ENCODE measurements at places on chromosomes 11 and 22.

- DNase-seq: no peak
Observed at GRCh38 chr11:20197881-20198280, 37.6 kb upstream of the DBX1 start.

DNA sequence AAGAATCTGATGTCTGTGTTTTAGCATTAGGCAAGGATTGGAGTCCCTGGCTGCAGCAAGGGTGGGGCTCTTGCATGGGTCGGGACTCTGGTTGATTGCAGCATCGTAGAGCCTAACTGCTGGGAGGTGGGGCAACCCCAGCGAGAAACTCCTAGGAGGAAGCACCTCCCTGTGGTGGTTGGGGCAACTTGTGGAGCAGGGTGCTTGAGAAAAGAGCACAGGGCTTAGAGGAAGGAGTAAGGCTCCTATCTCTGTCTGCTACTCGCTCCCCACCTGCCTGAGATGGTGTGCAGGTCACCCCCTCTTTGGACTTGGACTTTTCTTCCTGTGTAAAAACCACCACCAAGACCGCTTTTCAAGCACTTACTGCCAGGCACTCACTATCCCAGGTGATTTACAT lies 15.6 kb downstream of the SREBF2 start:
- no peak for DNase-seq

DNA sequence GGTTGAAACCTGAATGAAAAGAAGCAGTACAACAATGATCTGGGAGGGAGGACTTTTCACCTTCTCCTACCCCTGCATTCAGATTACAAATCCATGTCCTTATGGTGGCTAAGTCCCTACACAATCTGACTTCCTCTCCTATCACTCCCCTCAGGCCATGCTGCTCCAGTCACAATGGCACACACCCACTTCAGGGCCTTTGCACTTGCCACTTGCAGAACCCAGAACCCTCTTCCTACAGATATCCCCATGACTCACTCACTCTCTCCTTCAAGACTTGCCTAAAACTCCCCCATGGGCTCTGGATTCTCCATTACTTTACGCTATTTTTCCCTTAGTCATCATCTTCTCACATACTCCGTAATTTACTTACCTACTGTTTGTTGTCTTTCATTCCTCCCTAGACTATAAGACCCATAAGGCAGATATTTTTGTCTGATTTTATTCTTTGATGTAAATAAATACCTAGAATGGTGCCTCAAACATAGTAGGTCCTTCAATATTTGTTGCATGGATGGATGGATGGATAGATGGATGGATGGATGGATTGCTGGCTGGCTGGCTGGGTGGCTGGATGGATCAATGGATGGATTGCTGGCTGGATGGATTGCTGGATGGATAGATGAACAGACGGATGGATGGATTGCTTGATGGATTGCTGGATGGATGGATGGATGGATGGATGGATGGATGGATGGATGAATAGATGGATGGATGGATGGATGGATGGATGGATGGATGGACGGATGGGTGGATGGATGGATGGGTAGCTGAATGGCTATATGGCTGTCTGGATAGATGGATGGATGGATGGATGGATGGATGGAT lies 94.7 kb upstream of the NAV2 start:
- no peak for DNase-seq

DNA sequence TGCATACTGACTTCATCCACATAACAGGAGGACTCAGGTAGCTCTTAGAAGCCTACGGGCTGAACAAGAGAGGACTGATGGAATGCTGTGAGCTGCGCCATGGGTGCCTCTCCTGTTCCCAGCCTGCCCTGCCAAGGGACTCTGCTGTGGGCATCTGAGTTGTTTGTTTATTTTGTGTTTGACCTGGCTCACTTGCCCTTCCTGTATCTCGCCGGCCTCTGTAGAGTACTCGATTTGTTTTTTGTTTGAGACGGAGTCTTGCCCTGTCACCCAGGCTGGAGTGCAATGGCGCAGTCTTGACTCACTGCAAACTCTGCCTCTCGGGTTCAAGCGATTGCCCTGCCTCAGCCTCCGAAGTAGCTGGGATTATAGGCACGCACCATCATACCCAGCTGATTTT lies 1.8 kb downstream of the TTC38 start:
- DNase-seq: no peak

DNA sequence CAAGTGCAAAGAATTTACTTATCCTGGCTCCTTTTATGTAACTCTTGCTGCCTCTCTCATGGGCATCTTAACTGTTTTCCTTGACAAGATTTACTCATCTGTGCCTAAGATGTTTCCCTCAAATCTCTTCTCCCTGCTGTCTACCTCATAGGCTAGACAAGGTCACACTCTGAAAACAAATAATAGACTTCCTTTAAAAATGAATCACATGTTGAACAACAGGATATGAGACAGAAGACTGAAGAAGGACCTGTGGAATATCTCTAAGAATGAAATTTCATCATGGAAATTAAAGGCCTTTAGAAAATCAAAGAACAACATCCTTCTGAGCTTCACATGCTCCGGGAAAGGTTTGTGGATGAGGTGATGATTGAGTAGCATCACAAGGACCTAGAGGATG lies 6.0 kb upstream of the SCGB2A2 start:
- DNase-seq: no peak

Measured in HEK293T (cell line).